Fibroblast of skin of right biceps (primary cell): ENCODE measurements at places on chromosomes 16 and 17.

DNA sequence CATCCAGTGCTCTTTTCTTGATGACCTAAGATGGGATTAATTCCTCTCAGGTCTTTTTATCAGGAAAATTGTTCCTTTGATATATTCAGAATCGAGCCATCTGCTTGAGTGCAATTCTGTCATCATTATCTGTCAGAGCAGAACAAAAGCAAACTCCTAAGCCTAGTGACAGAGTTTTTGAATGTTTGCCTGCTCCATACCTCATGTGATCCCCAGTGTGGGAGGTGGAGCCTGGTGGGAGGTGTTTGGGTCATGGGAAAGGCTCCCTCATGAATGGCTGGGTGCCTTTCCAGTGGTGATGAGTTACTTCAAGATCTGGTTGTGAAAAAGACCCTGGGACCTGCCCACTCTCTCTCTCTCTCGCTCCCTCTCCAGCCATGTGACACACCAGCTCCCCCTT is 628.2 kb downstream of the CDH11 start:
- no peak for DNase-seq

DNA sequence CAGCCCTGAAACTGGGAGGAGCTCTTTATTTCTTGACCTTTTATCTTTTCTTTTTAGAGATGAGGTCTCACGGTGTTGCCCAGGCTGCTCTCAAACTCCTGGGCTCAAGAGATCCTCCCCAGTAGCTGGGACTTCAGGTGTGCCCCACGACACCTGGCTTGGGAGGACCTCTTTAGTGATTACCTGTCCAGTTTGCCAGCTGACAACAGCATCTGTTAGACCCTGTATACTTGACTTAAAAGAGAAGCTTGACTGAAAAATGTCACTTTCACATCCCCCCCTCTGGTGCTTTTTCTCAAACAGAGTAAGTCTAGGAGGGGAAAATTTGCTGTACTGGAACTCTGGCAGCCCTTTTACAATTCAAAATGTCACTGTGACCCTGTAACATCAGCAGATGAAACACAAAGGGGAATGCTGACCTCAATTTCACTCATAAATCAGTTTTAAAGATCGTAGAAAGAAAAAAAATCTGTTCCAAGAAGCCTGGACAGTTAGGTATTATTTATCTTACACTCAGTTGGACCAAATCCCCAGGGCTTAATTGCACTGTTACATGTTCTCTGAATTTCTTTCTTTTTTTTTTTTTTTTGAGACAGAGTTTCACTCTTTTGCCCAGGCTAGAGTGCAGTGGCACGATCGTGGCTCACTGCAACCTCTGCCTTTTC is 1.8 kb upstream of the ERN1 start:
- no peak for DNase-seq

- DNase-seq: no peak
Measured at GRCh38 chr17:5581655-5582054, 2.7 kb downstream of the NLRP1 start.

- DNase-seq: no peak
Measured at GRCh38 chr17:28698253-28698941, 13.3 kb downstream of the PROCA1 start.

DNA sequence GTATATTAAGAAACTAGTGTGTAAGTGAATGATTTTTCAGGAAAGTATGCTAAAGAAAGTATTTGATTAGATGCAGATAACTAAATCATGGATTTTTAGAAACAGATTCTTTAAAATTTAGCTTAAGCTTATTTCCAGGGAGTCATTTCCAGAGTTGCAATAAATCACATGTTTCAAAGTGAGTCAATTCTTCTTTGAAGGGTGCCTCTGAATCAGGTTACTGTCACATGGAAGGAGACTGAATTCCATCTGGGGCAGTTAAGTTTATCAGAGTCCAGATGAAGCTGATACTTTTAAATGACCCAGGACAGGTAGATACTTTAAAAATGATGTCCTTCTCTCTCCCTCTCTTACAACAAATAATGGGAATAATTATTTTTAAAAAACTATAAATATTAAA is 5.0 kb downstream of the MFSD11 start:
- peak; percentile 45 for DNase-seq

DNA sequence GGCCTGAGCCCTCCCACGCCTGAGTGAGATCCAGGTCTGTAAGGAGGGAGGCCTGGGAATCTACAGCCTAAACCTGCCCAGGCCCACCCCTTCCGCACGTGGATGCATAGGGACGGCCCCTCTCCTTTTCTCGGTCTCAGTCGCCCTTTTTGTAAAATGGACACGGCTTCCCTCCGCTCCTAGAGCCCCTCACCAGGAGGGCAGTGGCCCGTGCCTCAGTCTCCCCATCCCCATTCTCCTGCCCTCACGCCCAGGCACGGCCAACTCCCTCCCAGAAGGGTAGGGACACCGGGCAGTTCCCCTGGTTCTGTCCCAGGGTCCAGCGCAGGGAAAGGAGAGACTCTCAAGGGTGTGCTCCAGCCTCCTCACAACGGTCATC is 48.1 kb downstream of the WNT3 start:
- no peak for DNase-seq

DNA sequence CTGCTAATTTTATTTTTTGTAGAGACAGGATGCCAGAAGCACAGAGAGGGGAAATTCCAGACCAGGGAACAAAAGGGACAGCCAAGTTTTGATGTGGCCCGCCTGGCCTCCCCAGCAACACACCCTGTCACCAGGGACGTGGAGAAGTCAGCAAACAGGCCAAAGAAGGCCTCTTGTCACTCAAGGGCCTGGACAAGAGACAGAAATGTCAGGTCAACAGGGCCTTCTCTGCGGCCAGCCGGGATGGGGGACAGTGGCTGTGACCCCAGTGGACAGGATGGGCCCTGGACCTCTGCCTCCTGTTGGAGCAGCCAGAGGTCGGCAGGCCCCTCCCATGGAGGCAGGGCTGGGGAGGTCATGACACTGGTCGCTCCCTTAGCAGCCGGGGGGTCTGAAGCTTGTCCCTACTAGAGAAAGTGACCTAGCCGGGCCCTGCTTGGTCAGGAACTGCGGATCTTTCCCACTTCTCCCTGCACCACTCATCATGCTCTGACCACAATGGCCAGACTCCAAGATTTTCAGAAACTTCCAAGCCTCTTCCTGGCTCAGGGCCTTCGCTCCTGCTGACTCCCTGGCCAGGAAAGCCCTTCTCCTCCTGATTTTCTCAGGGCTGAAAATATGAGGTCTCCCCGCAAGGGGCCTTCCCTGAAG is 9.2 kb upstream of the TVP23A start:
- DNase-seq: peak; percentile 86

GRCh38 chr17:62572888-62573401 is 54.5 kb upstream of the MRC2 start:
- DNase-seq: peak; percentile 43

DNA sequence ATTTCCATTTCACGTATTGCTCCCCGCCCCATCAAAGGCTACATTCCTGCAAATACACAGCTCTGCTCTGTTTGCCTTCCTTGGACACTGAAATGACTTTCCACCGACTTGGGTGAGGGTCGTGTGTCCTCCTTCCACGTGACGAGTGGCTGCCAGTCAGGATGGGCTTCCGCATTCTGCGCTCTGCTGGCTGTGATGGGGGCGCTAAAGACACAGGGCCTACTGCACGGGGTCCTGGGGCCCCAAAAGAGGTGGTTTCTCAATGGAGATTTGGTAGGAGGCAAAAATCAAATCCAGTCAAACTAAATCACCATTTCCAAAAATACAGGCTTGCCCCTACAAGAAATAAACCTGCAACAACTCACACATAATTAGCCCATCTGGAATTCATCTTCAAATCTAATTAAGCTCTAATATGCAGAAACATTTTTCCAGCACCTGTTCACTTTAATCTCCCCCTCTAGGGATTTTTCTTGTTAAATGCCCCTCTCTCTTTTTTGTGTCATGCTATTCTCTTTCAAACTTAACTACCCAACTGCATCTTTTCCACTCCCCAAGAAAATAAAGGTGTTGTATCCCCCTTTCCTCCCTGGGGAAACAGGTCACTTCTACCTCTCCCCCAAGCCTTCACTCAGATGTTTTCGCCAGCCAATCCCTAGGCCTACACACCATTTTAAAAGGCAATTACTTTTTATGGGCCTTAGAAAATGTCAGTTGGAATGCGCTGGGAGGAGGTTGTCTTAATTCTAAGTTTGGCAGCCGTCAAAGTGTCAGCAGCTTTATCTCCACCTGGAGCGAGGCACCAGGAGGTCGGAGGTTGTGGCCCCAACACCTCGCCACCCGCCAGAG is 21.9 kb upstream of the FAAP100 start:
- DNase-seq: no peak

GRCh38 chr16:70703041-70703834 is 17.4 kb upstream of the MTSS2 start:
- peak; percentile 92 for DNase-seq

DNA sequence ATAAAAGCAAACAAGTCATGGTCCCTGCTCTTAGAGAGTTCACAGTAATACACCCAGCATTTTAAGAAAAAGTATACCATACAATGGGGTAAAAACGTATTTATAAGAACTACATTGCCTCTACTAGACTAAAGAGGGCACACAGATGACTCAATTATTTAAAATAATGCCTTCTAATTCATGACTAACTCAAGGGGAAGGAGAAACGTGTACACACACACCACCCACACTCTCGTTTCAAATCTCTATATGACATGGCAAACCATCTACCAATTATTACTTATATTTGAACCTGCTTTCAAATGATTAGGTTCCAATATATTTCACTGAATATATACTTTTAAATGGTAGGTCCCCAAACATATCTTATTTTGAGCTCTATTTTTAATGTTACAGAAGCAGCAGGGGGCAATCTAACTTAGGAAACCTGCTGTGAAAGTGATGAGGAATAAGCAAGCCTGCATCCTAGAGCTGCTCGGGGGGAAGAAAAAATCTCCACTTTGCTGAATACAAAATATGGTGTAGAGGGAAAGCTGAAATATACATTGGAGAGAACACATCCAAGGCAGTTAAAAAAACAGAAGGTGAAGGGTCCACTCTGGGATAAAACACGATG is 232.4 kb upstream of the PSMD7 start:
- peak; percentile 17 for DNase-seq

GRCh38 chr16:29290631-29291247 is 115.8 kb downstream of the NPIPB11 start:
- peak; percentile 92 for DNase-seq

GRCh38 chr17:72191921-72192799 is 71.3 kb downstream of the SOX9 start:
- peak; percentile 94 for DNase-seq

DNA sequence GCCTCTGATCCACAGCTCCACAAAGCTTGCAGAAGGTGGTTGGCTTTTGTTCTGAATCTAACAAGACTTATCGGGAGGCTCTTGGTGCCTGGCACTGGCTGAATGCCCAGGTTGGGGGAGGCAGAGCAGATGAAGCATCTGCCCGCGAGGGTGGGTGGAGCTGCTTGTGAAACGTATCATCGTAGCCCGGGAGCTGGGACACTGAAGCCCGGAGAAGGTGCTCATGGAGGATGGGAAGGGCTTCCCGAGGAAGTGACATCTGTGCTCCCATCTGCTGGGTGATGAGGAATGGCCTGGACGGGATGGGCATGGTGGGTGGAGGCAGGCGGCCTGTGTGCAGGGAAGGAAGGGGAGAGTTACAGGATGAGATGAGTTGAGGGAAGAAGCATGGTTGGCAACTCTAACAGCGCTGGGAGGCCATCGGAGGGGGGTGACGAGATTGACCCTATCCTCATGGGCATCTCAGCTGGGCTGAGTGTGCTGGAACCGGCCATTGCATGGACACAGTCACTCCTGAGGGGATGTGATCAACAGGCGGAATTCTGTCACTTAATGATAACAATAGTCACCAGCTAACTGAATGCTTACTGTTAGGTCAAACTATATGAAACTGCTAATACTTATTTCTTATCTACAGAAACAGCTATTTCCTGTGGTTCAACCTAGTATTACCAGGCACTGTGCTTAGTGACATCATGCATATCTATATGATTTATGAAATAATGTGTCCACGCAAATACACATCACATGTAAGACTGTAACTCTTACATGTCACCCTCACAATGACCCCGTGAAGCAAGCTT is 102.7 kb downstream of the ABCC6 start:
- DNase-seq: no peak

GRCh38 chr17:57984261-57984890 is 3.7 kb downstream of the VEZF1 start:
- peak; percentile 65 for DNase-seq

- DNase-seq: no peak
Measured at GRCh38 chr16:71711789-71712188, 12.7 kb downstream of the PHLPP2 start.

DNA sequence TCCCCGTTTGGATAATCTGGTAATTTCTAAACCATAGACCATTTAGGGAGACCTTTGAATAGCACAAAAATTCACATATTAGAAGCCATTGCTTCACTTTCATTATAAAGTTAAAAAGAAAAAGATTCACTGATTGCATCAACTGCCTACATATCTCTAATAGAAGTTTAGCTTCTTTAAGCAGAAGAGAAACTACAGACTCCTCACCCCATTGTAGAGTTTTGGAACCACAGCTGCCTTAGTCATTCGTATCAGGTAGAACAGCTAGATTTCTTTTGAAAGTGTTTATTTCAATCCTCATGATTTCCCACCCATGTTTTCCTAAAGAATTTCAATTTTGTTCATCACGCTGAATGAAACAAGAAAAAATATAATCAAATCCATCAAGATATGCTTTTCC is 144.8 kb downstream of the CDH8 start:
- no peak for DNase-seq

- no peak for DNase-seq
Measured at GRCh38 chr16:50351952-50352351, 16.8 kb downstream of the BRD7 start.

DNA sequence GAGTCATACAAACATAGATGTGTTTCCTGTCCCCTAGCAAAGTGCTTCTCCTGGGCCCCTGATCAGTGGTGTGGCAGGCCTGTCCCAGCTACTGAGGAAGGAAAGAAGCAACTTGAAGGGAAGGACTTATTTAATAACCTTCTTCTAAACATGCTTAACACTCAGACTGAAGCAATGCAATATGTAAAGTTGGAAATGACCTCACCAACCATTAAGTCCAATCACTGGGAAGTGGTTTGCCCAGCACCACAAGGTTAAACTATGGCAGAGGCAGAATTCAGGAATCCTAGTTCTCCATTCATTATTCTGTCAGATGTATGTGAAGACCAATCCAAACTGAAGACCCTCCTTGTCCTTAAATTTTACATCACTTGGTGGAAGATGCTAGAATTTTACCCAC is 39.1 kb downstream of the CENPV start:
- DNase-seq: no peak

DNA sequence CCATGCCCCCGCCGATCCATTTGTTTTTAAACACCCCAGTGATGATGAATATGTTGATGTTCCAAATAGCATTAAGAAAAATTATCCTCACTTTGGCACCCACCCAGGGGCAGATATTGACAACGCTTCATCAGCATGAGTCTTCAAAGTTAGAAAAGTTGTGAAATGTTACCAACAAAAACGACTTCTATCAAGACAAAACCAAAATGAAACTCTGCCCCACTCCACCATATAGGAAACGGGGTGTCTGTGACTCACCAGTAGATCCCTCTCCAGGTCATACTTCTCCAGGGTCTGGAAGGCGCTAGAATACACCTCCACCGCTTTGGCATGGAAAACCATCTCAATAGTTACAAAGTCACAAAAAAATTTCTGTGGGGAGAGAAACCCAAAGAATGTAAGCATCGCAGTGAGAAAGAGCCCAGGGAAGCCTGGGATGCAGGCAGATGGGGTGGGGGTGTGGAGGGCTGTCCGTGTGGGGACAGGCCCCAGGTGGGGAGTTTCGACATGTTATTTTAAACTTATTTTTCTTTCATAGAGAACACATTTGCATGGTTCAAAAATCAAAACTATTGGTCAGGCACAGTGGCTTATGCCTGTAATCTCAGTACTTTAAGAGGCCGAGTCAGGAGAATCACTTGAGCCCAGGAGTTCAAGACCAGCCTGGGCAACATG is 10.2 kb downstream of the CIBAR2 start:
- DNase-seq: peak; percentile 63

- peak; percentile 77 for DNase-seq
Measured at GRCh38 chr16:66275775-66276428, 90.6 kb upstream of the CDH5 start.
